ENCODE measurements at places on chromosomes 1 and 21. TPM values are rescaled to one million over a fixed set of nuclear protein-coding genes. Genes with fewer than 3 reads are reported as not detected.
A peak's percentile ranks its signal among the peaks of the same experiment; 100 is the strongest.

DNA sequence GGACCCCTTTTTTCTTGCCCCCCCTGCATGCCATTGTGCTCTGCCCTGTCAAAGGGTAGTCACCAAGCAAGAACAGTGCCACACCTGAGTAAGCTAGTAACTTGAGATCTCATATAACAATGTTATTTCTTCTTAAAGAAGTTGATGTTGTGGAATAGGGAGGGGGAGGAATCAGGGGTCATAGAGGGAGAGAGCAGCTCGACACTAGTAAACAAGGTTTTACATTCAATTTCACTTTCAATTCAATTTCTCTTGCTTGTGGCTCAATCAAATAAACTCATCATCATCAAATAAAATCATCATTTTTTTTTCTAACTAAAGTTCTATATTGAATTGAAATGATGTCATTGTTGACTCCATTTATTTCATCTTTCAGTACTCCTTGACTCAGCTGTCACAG, 106.4 kb downstream of the CRB1 start:
- no peak for DNase-seq

DNA sequence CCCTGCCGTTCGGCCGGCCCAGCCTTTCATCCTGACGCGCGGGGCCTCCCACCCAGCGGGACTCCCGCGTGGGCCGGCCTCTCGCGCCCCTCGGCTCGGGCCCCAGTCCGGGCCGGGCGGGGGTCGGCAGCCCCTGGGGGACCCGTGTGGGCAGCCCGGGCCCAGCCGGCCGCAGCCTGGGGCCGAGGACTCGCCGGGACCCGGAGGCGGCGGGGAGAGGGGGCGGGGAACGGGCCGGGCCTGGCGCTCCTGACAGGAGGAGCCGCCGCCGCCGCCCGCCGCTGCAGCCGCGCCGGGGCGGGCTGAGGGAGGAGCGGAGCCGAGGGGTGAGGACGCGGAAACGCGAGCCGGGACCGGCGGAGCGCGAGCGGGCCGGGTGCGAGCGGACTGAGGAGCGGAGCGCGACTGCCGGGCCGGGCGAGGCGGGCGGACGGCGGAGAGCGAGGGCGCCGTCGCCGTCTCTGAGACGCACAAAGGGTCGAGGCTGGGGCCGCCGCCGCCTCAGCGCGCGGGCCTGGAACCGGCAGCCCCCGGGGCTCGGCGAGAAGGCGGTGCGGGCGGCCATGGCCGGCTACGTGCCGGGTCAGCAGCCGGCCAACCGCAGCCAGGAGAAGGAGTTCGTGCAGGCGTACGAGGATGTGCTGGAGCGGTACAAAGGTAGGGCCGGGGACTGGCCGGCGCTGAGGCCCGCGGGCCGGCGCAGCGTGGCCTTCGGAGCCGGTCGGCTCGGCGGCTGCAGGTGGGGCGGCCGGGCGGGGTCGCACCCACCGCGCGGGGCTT, 79.1 kb downstream of the NDUFS5 start:
- DNase-seq: peak; percentile 62

DNA sequence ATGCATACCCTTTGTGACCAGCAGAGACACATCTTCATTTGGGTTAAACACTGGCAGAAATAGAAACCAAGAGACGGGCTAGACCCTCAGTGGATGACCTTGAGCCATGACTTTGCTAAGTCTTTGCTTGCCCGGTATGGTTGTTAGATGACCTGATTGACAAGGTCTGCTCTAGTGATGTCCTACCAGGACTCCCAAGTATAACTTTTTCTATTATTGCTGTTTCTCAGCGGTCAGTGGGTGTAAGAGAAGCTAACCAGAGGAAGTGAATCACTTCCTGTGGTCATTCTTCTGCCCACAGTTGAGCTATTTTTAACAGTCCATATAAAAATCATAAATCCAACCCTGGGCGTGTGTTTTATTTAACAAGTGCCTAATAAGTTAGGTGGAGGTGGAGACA, 126.2 kb upstream of the ETS2 start:
- DNase-seq: no peak

SLC45A1 gene
- total RNA-seq: 0.33 TPM

HENMT1 gene
- 6.1 TPM for total RNA-seq

DNA sequence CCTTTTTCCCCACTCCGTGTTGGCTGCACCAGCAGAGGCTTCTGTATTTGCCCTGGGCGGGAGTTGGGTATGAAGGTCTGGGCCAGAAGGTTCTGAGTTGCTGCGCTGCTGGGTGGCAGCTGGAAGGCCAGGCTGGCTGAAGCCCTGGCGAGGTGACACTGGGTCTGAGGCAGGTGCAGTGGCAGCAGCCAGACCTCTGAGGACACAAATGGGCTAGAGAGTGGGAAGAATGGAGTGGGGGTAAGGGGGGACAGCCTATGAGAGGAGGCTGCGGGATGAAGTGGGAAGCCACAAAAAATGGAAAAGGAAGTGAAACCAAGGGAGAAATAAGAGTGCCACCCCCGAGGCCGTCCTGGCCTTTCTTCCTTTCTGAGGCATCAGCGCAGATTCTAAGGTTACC, 53.2 kb downstream of the STX6 start:
- DNase-seq: no peak
